ENCODE measurements at places on chromosomes 1 and 21.

GRCh38 chr1:90854397-90854924 is 137.4 kb upstream of the BARHL2 start:
- no peak for DNase-seq

- DNase-seq, result no peak
Observed at GRCh38 chr1:214380396-214380795, 99.4 kb downstream of the SMYD2 start.

DNA sequence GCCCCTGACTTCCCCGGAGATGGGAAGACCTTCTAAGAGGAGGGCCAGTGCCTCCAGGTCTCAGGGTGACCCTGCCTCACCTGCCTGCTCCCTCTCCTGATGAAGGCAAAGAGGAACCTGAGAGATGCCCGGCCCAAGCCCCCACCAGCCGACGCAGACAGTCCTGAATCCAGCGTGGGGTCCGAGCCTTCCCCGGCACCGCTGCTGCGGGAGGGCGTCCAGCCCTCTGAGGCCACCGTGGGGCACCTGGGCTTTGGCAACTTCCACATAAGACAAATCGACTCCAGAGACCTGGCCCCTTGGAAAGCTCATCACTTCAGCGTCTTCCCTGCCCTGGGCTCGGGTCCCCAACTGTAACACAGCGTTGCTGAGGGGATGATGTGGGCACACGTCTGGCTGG is 122.2 kb downstream of the CASZ1 start:
- no peak for DNase-seq

DNA sequence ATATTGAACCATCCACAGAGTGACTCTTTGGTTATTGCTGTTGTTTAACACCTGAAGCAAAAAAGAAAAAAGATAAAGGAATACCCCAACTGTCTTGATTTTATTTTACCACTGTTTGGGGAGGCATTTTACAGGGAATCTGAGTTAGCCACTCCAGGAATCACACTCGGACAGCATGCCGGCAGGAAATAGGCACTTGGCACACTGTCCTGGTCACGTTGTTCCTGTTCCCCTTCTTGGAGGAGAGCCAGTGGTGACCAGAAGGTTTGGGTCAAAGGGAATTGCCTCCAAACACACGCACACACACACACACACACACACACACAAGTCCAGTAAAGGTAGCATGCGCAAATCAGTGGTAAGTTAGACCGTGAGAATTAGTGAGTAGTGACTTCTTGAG is 13.8 kb downstream of the RGS4 start:
- no peak for DNase-seq

DNA sequence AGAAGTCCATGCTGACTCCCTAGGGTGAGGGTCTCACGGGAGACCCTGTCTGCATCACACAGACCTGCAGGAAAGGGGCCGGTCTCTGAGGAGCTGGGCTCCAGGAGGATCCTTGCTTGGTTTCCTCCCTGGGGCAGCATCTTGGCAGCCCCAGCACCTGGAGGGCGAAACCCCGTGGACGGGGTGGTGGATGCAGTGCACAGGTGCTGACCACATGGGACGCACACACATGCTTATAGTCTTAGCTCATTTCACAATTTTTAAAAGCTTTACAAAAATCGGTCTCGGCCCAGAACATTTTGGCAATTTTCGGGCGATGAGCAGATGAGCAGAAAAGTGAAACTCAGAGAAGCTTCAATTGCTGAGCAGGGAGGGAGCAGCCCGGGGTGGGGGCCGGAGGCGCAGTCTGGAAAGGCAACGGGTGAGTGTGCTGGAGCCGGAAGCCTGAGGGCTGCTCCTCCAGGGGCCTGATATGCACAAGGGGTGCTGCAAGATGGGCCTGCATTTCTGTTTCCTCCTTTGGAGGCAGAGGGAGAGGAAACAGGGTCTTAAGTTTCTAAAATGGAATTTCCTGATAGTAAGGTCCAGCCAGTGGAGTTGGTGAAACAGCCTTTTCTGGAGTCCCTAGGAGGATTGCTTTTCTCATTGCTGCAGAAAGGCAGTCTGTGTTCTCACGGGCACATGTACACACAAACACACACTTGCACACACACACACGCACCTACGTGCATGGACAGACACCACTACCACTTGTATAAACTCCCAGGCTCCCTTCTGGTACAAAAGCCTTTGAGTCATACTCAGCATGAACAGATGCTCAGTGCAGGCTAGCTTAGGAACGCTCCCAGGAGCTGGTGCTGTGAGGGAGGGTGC is 60.6 kb downstream of the SCCPDH start:
- DNase-seq, result no peak

DNA sequence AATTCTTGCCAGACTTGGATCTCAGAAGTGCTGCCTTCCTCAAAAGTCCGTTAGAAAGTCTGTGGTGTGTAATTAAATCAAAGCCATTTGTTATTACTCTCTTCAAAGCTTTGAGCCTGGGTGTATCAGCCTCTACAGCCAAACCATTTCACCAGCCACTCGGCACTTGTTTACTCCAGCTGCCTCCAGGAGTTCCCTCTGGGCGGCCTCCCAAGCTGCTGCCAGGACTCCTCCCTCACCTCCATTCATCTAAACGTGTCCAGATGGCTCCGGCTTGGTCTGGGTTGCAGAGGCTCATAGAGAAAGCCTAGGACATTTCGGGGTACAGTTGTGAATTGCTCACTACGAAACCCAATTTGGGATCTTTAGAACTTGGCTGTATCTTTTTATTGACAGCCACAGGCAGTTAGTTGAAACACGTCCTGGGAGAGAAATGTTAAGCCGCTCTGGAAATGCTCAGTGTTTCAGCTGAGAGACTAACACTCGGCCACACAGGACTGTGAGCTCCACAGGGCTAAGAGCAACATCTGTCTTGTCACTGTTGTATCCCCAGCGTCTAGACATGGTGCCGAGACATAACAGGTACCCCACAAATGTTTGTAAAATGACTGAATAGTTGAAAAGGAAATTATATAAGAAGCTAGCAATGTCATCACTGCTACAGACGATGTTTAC is 116.9 kb upstream of the NGF start:
- DNase-seq, result no peak

Data from nucleus accumbens (tissue), 56 donors.